ENCODE measurements at places on chromosomes 6 and 20. TPM values are rescaled to one million over a fixed set of nuclear protein-coding genes. Genes with fewer than 3 reads are reported as not detected.
A peak's percentile ranks its signal among the peaks of the same experiment; 100 is the strongest.

The MEP1A gene
- not detected for polyA plus RNA-seq

GRCh38 chr6:2542858-2543218 lies 207.9 kb downstream of the MYLK4 start:
- DNase-seq = peak; percentile 53

GRCh38 chr6:149202952-149203351 lies 114.6 kb upstream of the TAB2 start:
- no peak for DNase-seq

GRCh38 chr20:62367136-62367632 lies at the start of gene LAMA5:
LAMA5 (minus strand) TSS chr20:62367312; CDS start chr20:62367245, 67 bp downstream.
- no peak for DNase-seq

The PGC gene
- not detected for polyA plus RNA-seq

The IMPG1 gene
- polyA plus RNA-seq = not detected

- no peak for DNase-seq
These were observed 76.4 kb upstream of the MLN start for GRCh38 chr6:33880104-33880678.

DNA sequence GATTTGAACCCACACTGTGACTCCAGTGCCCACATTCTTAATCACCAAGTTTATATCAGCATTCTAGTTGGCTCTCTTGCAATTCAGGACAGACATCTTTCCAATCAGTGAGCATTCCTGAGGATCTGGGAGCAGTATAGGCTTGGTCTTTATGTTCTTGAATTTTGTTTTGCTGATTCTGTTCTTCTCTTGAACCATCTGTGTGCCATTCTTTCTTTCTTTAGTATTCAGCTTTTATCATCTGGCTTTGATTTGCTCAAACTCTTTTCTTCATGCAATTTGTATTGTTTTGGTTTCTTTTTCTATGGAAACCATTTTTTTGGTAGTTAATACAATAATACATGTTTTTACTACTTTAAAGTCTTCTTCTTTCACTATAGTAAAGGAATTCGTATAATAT lies 162.4 kb downstream of the CD109 start:
- DNase-seq = no peak

DNA sequence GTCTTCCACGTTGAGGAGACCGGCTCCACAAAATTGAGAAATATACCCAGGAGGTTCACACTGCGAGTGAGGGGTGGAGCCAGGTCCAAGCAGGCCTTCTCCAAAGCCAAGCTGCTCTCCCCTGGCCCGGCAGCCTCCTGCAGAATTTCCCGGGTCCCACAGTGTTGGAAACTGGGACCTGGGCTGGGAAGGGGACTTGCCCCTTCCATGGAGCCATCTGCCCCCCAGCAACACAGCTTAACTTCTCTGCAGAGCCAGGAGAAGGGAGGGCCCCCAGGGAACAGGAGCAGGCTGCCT lies 35.4 kb downstream of the MDFI start:
- DNase-seq = no peak

DNA sequence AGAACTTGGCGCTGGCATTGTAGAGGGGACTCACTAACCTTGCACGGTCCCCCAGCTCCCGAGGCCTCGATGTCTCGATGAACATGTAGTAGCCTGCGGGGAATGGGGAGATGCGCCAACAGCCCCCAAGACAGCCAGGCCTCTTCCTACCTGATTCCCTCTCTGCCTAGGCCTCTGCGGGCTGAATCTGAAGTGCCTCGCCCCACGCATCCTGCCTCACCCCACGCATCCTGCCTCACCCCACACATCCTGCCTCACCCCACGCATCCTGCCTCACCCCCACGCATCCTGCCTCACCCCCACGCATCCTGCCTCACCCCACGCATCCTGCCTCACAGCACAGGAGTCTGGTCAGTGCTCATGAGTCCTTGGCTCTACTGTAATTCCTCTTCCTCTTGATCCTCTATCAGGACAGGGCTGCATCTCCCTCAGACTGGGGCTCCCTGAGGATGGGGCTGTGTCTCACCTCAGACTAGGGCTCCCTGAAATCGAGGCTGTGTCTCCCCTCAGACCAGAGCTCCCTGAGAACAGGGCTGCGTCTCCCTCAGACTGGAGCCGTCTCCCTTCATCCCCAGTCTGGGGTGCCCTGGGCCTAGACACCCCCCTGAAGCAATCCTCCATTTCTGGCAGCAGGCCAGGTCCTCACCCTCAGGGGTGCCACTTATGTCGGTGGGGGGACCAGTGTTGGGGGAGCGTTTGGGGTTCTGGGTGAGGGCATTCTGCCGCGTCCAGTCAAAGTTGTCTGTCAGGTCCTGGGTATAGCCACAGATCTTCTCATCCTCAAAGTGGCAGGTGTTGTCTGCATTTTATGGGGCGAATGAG lies 53.6 kb downstream of the MDGA1 start:
- no peak for DNase-seq

DNA sequence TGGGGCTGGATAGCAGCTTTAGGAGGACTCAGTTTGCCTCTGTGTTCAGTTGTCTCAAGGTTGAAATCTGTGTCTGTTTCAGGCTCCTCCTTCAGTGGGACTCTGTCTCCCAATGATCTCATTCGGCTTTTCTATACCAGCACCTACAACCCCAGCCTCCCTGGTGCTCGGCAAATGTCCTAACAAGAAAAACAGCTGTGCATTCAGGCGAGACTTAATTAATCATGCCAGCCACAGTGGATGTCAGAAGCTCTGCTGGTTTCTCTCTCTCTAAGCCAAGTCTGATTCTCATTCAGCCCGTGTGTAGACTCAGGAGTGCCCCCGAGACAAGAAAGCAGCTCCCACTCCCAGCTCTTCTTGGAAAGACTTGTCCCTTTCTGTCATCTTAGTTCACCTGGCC lies 46.8 kb downstream of the SUN5 start:
- no peak for DNase-seq

The MCHR2 gene
- polyA plus RNA-seq = not detected

GRCh38 chr6:39048481-39049399 lies at the start of gene GLP1R:
GLP1R (plus strand) TSS chr6:39048781; CDS start chr6:39048841, 60 bp downstream.
- DNase-seq = no peak

GRCh38 chr20:19750907-19751636 lies 7.0 kb upstream of the RIN2 start:
- DNase-seq = no peak

- no peak for DNase-seq
These were observed 587.5 kb upstream of the ARID1B start for GRCh38 chr6:156189714-156190113.

DNA sequence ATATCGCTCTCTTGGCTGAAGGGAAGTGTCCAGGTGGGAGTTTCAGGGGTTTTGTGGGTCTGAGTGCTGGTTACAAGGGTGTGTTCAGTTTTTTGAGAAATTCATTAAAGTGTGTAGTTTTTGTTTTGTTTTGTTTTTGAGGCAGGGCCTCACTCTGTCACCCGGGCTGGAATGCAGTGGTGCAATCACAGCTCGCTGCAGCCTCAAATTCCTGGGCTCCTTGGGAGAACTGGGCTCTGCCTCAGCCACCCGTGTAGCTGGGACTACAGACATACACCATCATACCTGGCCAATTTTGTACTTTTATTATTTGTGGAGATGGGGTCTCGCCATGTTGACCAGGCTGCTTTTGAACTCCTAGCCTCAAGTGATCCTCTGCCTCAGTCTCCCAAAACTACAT lies 51.2 kb upstream of the RALGAPA2 start:
- DNase-seq = no peak

DNA sequence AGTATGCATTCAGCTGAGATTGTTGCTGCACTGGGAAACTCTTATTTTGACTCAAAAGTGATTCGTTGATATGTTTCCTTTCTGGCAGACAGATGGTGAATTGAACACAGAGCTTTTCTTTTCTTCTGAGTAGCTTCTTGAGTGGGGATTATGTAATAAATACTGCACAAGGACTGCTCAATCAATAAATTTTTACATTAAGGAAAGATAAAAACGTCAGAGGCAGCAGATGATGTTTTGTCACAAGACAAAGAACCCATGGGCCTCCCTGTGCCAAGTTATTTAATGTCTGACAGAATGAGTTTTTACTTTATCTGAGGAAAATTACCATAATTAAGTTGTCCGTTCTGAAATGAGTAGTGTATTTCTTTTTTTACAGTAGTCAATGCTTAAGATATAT lies 460.3 kb downstream of the UTRN start:
- no peak for DNase-seq

The DEFB124 gene
- polyA plus RNA-seq = not detected

The TREML1 gene
- polyA plus RNA-seq = 2.4 TPM

DNA sequence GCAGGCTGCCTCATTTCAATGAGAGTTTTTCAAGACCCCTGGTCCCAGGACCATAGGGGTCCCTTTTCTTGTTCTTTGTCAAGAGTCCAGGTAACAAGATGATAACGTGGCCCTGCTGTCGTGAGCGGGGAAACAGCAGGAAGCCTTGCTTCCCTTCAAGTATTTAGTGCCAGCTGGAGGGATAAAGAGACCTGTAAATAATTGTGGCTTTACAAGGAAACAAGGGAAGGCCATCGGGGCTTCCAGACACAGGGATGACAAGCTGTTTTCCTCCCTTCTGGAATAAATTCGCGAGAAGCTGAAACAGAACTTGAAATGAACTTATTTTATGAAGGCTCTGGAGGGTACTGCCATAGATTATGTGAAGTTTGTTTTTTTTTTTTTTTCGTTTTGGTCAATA lies 163.2 kb downstream of the SYNDIG1 start:
- no peak for DNase-seq

- no peak for DNase-seq
These were observed 9.0 kb downstream of the MOXD1 start for GRCh38 chr6:132392270-132392646.

- DNase-seq = no peak
These were observed 145.1 kb downstream of the PREX1 start for GRCh38 chr20:48682529-48683363.

GRCh38 chr20:32497589-32498224 lies 87.4 kb downstream of the NOL4L start:
- no peak for DNase-seq

DNA sequence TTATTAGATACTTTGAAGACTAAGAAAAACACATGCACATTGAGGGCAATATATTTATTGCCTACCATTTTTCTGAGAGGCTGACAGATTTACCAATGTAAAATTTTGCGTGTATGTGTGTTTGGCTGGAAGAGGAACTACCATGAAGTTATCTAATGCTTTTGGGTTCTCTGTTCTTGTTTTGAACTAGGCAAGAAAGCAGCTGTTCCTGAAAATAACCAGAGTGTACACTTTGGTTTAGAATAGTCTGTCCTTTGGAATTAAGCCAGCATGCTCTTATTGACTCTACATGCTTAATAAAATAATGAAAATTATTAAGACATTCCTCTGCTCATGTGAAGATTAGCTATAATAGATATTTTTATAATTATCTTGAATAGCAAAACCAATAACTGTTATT lies 129.2 kb downstream of the MYB start:
- DNase-seq = no peak

The DXO gene
- 19.5 TPM for polyA plus RNA-seq

The GPR31 gene
- not detected for polyA plus RNA-seq

The ZBTB2 gene
- 11.5 TPM for polyA plus RNA-seq

The TASP1 gene
- 5.0 TPM for polyA plus RNA-seq

The HLA-DMA gene
- 39.2 TPM for polyA plus RNA-seq

GRCh38 chr6:147559006-147559405 lies 50.5 kb downstream of the SAMD5 start:
- DNase-seq = no peak

GRCh38 chr6:15303162-15303919 lies 57.5 kb downstream of the JARID2 start:
- DNase-seq = no peak

- DNase-seq = no peak
These were observed 17.2 kb downstream of the CHMP4B start for GRCh38 chr20:33828326-33828844.

The HSPA12B gene
- not detected for polyA plus RNA-seq

DNA sequence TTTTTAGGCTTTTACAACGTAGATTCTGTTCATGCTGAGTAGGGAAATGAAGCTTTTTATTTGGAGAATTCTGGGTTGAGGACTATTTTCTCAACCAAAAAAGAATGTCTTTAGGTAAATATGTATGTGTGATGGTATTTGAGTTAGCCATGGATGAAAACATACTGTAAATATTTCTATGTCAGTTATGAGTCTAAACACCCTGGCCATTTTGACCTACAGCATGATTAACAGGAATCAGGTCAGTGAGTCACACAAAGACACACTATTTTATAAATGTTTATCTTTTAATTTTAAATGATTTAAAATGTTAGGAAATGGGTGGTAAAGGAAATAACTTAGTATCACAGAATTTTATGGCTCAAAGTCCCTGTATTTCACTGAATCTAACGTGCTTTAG lies 851.7 kb upstream of the MAP3K7 start:
- no peak for DNase-seq

The TMC2 gene
- polyA plus RNA-seq = 0.22 TPM

GRCh38 chr20:25551413-25552215 lies 33.7 kb downstream of the NINL start:
- DNase-seq = no peak

- no peak for DNase-seq
These were observed 119.9 kb downstream of the RNF144B start for GRCh38 chr6:18507018-18507415.

DNA sequence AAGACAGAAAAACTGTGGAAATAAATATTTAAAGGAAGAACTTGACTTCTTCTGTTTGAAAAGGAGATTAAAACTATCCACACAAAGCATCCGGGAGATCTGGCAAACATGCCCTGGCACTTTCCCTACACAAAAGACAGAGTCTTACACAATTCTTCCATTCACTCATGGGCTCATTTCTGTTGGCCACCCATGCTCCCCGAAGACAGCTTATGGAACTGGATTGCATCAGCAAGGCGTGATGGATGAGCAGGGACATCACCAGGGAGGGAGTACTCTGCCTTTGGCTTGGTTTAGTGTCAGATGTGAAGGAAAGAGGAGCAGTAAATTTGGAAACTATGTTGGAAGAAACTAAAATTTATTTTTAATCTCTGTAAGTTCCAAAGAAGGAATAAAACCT lies 379.3 kb downstream of the CD109 start:
- no peak for DNase-seq

DNA sequence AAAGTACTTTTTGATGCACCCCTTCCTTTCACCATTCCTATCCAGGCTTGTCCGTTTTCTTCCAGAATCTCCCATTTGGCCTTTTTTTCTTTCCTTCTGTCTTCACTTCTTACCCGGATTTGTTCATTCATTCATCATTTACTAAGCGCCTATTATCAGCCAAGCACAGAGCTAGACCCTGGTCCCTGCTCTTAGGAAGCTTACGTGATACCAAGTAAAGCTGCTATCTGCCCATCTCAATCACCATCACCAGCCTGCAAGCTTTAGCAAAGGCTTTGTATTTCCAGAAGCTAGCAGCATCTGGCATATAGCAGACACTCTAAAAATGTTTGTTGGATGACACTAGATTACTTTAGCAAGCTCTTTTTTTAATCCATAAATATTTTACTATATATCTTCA lies 4.8 kb downstream of the NDRG3 start:
- DNase-seq = no peak
